CD4-positive, alpha-beta T cell treated with Interleukin-6 for 4 hours (primary cell): ENCODE measurements at places on chromosomes 4 and X.
A peak's percentile ranks its signal among the peaks of the same experiment; 100 is the strongest.

- DNase-seq: no peak
Measured at GRCh38 chr4:58961283-58961682, 1851.1 kb upstream of the IGFBP7 start.

DNA sequence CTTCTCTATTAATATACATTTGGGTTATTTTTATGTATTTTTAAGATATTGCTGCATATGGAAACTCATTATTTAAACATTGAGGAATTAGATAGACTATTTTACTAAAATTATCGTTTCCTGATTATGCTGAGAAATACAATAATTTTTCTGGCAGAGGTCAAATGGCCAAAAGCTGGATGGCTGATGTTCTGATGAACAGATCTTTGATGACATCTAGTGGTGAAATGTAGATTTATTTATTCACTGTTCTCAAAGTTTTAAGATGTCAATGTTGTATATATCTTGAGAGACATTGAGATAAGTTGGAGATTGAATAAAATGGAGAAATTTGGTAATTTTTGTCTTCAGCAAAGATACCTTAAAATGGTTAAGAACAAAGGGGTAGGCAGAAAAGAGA is 96.2 kb downstream of the UGT8 start:
- DNase-seq: no peak

DNA sequence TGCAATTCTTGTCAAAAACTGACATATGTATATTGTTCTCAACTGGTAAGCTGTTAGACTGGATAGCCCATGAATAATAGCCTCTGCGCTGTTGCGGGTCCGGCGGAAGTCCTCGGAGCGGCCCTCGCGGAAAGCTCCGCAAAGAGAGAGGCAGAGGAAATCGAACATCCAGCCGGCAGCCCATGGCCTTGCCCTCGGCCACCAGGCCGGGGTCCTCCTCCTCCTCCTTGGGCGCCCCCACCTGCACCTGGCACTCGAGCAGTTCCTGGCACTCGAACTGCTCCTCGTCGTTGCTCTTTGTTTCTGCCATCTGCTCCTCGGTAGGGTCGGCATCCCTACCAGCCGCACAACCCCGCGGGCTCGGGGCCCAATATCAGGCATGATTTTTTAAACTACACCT is 1176.3 kb downstream of the PCDH18 start:
- DNase-seq: no peak

GRCh38 chr4:58560736-58561135 is 1450.6 kb upstream of the IGFBP7 start:
- DNase-seq: no peak

DNA sequence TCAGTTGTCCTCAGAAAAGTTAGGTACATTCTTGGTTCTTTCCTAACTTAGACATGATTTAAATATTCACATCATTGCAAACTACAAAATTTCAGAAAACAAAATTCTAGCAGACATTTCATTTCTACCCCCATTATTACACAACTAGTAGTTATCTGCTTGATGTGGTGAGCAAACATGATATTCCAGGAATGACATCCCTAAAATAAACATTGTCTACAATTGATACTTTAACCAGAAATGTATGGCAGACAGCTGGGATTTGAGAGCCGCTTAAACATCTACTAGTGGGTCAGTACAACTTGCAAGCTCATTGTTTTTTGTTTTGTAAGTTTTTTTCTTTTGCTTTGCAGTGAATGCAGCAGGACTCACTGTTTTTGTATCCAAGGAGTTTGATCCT is 32.1 kb upstream of the AMBN start:
- DNase-seq: no peak

- DNase-seq: no peak
Measured at GRCh38 chr4:147037069-147037468, 91.4 kb upstream of the TTC29 start.

GRCh38 chr4:26073886-26074560 is 160.0 kb downstream of the SMIM20 start:
- DNase-seq: no peak

- no peak for DNase-seq
Measured at GRCh38 chr4:3784454-3785291, 18.5 kb downstream of the ADRA2C start.

DNA sequence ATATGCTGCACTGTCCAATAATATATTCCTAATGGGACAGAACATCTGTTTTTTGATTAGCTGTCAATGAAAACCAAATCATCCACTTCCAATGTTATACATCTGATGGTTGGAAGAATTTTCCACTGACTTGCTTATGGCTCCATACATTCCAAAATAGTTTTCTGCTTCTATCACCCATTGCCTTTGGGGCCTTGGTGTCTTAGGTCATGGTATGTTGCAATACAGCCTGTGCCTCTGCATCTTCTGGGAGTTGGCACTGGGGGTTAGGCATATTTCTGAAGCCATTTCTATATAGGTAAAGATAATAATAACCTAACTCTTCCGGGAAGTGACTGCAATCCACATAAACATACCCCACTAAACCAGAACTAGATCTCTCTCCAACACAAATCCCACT is 53.2 kb upstream of the NR3C2 start:
- no peak for DNase-seq

- DNase-seq: no peak
Measured at GRCh38 chr4:94403751-94404150, 48.0 kb upstream of the PDLIM5 start.

- DNase-seq: peak; percentile 16
Measured at GRCh38 chr4:55553441-55554201, 6.9 kb upstream of the CLOCK start.

DNA sequence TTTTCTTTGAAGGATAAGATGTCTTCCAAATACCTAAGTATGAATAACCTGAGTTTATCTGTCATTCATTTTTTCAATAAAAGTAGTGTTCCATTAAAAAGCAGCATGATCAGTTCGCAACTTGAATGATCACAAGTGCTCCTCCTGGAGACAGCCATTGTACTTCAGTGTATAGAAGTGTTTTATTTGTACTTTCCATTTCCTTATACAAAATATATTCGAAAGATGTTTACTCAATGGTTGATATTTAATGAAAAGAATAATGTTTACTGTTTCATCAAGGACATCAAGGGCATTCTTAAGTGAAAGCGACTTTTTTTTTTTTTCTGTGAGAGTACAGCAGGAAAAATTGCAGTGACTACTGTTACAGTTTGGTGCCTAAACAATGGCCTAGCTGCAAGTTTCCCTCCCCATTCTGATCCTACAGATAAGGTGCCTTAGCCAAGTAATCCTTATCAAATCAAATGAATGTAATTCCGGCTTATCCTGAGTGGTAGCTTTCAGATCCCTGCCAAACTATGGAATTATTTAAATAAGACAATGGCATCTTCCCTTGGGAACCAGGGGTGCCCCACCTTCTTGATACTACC is 69.0 kb upstream of the IL15 start:
- DNase-seq: no peak

DNA sequence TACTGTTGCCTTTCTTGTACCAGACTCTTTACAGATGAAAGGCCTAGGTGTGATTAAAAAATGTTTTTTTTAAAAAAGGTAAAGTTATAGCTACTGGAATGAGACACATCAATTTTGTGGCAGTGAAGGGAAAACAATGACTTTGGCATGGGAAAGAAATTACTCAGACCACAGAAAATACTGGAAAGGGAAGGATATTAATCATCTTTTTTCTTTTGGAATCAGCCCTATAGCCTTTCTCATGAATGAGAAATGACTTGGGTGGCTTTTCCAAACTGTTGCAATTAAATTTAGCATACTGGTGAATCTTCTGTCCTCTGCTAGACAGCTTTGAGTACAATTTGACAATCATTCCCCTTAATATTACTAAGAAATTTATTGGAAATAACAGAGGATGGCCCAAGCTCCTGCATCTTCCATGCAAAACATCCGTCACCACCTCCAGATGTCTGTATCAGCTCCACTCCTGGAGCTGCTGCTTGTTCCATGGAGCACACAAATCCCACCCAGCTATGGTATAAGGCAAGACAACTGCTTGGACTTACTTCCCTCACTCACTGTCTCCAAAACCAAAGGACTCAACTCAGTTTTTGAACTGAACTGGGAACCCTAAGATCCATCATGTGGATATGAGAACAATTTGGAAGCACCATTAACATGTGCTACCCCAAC is 97.6 kb upstream of the ARSJ start:
- DNase-seq: no peak

DNA sequence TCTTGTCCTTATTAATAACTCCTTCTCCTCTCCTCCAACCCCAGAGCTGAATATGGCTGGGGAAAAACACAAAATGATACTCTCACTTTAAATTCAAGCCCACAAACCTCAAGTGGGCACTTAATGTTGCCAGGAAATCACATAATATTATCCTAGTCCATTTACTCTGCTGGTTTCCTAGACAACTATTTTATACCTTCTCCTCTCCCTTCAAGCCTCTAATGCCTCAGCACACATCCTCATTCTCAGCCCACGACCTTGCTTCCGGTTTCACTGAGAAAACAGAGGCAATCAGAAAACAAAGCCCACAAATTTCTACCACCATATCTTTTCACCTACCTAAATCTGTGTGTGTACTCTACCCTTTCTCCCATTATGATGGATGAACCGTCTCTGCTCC is 12.1 kb upstream of the CLCN5 start:
- no peak for DNase-seq

GRCh38 chrX:48592971-48593370 is 4.3 kb upstream of the WDR13 start:
- no peak for DNase-seq

GRCh38 chr4:170853422-170854021 is 763.8 kb upstream of the AADAT start:
- DNase-seq: no peak

GRCh38 chr4:78922207-78922606 is 17.0 kb downstream of the PAQR3 start:
- no peak for DNase-seq

- no peak for DNase-seq
Measured at GRCh38 chr4:15078682-15079642, 76.7 kb downstream of the CPEB2 start.

DNA sequence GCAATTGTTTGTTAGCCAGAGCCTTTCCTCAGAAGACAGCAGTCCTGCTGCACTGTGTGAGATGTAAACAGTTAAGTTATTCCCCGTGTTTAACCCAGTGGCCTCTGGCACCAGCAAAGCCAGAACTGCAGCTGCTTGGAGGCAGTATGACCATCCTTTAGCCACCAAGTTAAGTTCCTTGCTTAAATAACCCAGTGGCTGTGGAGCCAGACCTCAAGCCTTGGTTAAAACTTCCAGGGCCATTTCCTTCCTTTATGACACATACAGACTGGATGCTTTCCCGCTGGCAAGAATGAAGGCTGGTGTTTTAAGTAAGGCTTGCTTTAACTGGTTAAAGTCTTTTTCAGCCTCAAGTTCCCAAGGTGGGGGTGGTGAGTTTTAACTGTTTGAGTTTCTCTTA is 379.8 kb downstream of the DCAF12L2 start:
- no peak for DNase-seq

- no peak for DNase-seq
Measured at GRCh38 chr4:107897823-107898222, 33.5 kb upstream of the CYP2U1 start.

DNA sequence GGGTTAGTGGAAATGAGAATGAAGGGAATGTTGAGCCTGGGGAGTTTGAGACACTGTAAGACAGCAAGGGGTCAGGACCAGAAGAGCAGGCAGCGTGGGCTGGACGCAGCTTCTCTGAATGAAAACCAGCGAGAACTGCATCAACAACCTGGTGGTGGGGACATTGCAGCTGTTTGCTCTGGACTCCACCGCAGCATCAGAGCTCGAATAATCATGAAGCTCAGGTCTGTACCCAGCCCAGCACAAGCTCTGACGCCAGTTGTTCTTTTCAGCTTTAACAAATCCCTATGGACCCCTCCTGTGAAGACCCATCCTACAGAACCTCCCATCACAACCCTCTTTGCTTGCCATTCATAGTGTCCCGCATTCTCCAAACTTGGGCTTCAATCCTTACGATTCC is 106.8 kb upstream of the PNPLA4 start:
- DNase-seq: no peak

- no peak for DNase-seq
Measured at GRCh38 chr4:186061921-186062320, 7.0 kb upstream of the TLR3 start.

GRCh38 chr4:84451546-84451945 is 47.5 kb downstream of the NKX6-1 start:
- DNase-seq: no peak

DNA sequence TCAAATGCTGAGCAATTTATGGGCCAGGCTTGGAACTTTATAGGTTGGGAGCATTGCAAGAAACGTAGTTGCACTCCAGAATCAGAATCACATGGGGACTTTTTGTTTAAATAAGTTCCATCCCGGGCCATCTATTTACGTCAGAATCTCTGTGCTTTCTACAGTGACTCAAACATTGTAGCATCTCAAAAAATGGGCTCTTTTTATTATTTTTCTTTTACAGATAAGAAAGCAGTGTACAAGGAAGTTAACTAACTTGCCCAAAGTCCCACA is 10.2 kb downstream of the CC2D2A start:
- DNase-seq: no peak

DNA sequence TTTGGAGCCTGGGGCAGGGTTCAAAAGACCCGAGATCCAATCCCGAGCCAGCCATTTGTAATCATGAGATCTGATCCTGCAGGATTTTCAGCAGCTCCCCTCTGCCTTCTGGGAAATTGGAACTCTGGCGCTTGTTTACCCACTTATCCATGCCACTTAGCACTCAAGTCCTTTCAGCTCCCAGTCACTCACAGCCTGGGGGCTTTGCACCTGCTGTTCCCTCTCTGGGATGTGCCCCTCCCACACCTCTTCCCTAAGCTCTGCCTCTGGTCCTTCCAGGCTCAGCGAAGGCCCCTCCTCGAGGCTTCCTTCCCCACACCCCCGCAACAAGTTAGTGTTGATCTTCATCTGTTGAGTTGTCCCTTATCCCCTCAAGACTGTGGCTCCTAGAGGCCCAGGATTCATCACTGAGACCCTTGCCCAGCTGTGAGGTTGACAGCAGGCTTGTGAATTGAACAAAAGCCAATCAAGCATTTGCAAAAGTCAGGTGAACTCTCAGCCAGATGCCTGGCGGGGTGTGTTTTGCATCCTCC is 99.1 kb upstream of the AFAP1 start:
- no peak for DNase-seq

DNA sequence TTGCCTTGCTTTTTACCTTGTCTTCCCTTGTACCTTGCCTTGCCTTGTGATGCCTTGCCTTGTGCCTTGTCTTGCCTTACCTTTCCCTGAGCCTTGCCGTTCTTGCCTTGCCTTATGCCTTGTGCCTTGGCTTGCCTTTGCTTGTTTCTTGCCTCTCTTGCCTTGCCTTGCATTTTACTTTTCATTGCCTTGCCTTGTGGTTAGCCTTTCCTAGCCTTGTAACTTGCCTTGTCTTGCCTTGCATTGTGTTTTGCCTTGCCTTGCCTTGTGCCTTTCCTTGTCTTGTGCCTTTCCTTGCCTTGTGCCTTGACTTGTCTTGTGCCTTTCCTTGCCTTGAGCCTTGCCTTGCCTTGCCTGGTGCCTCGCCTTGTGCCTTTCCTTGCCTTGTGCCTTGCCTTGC is 84.6 kb downstream of the TAB3 start:
- no peak for DNase-seq
